NCI-H1417 treated with DMSO at 0.1 percent for 48 hours (cell line): ENCODE measurements at places on chromosomes 16 and 17.

DNA sequence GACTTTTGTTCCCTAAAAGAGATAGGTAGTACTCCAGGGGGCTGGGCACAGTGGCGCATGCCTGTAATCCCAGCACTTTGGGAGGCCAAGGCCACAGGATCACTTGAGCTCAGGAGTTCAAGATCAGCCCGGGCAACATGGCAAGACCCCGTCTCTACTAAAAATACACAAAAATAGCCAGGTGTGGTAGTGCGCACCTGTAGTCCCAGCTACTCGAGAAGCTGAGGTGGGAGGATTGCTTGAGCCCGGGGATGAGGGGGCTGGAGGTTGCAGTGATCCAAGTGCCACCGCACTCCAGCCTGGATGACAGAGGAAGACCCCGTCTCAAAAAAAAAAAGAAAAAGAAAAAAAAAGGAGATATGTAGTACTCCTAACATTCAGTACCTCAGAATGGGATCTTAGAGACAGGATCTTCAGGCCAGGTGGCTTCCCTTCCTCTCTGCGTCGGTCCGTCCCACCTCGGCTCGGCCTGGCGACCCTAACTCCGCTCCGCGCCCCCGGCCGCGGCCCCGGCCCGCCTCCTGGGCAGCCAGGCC is 89.6 kb downstream of the CDC27 start:
- DNase-seq = no peak

DNA sequence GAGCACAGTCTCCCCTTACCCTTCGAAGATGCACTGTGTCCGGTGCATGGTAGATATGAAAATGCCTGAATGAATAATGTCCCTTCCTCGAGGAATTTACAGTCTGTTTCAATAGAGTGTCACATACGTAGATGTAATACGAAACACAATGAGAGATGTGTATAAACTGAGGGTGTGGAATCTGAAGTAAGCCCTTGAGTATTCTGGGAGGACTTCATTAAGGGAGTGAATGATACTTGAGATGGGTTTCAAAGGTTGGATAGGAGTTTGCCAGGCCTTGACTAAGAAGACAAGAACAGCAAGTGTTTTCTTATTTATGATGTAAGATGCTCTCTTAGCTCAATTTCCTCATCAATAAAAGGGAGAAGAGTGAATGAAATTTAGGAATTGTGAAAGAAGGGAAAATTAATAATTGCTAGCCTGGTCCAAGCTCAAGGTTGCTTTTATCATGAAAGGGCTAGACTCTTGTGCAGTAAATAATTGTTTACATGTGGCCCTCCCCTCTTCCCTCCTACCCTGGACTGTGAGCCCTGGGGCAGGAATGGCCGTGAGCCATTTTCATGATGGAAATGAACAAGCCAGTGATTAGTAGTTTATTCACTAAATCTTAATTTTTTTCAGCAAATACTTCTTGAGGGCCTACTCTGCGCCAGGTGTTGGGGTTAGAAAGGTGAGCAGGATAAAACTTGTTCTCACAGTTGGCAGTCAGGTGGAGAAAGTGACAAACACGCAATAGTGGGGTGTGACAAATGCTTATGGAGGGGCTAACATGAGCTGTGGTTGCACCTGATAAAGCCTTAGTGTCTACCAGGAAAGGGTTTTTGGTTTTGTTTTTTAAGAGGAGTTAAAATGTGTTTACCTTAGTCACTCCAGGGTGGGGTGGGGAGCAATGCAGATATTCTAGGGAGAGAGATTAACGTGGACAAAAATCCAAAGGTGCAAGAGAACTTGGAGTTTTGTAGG is 1.6 kb downstream of the KIF22 start:
- DNase-seq = no peak

- DNase-seq = no peak
Observed at GRCh38 chr17:34607917-34608316, 28.5 kb downstream of the TMEM132E start.

- DNase-seq = no peak
Observed at GRCh38 chr17:41144846-41145245, 4.5 kb upstream of the KRTAP4-6 start.

GRCh38 chr17:50184611-50185398 is 16.6 kb downstream of the COL1A1 start:
- DNase-seq = no peak

- no peak for DNase-seq
Observed at GRCh38 chr17:32878211-32878610, 1.3 kb upstream of the MYO1D start.

GRCh38 chr17:47698749-47699535 is 5.0 kb downstream of the TBKBP1 start:
- no peak for DNase-seq

GRCh38 chr17:28320215-28321061 is 1.4 kb downstream of the TMEM97 start:
- no peak for DNase-seq

DNA sequence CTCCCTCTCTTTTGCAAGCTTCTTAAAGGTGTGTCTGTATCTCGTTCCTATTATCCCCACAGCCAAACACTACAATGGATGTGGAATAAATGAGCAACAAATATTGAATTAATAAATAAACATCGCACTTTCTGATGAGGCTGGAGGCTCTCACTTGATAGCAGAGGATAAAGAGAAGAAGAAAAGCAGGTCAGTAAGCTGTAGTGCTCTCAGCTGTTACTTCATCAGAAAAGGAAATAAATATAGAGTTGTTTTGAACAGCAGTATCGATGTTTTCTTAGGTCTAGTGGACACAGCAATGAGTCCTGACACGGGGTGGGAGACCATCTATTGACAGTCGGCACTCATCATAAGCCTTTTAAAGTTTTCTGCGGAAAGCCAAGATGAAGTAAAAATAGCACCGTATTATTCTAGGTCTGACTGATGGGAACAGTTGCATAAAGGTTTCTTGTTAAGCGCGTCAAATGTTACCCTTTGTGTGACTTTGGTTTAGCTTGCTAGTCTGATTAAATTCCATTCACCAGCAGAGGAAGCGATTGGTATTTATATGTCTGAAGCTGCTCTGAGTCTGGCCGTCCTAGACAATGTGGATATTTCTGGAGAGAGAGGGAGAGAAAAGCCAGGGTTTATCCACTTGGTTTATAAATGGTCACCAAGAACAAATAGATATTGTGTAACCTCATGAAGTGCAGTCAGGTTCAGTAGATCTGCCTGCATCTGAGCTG is 646.1 kb downstream of the CDH11 start:
- DNase-seq = no peak

- DNase-seq = no peak
Observed at GRCh38 chr17:50825188-50825587, 10.2 kb upstream of the WFIKKN2 start.

DNA sequence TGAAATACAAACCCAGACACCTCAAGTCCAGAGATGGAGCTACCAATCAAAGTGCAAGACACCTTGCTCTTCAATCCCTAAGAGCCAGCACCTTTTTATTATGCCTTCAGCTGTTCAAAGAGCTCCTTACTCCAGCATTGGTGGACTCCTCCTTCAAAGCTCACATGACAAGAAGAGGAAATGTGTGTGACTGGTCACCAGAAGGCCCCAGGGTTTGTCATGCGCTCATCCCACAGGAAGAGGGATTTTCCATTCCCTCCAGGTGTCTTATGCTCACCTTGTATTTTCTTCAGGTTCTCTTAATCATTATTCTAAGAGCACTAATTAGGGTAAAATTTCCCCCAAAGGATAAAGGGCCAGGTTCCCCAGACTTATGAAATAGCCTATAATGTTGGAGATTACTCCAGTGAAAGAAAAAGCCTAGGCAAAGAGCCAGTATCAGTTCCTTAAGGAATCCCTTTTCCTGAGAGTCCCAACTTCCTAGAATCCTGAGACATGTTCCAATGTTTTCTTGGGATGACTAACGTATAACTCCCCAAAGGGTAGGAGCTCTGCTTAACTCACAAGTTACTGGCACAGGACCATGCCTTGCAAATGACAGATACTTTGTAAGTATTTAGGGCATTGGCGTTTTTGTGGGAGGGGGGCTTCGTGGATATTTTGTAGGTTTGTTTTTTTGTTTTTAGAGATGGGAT is 56.9 kb upstream of the SOX9 start:
- no peak for DNase-seq

DNA sequence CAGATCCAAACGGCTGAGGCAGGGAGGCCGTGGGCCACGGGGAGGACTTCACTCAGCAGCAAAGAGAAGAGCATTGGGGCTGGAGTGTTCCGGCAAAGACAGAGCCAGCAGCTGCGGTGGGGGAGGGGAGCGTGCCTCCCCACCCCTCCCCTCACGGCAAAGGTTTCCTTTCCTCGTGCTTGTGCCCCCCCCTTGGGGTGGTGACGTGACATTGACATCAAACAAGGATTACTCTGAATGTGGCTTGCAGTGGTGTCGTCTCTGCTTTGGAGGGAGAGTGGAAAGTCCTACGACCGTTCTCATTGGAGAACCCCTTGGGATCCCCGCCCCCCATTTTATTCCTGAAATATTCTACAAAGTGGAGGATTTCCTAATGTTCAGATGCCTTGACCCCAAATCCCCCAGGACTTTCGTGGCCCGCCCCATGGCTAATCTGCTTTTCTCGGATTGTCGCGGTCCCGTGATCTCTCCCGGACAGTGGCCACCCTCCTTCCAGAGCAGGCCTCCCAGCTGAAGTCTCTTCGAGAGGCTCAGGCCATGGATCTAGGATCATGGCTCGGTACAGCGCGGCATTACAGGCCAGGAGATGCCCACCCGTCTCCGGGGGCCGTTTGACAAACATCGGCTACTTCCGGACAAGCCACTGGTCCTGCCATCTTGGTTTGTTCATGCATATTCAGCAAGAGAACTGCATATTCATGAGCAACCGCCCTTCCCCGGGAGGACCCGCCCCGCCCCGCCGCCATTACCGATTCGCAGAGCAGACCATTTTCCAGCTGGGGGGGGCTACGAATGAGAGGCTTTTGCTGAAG is 705 bp upstream of the POLR2A start:
- peak; percentile 87 for DNase-seq

GRCh38 chr17:18950944-18951905 is 740 bp upstream of the SLC5A10 start:
- DNase-seq = no peak

- no peak for DNase-seq
Observed at GRCh38 chr17:65362826-65363225, 198.6 kb downstream of the AXIN2 start.

DNA sequence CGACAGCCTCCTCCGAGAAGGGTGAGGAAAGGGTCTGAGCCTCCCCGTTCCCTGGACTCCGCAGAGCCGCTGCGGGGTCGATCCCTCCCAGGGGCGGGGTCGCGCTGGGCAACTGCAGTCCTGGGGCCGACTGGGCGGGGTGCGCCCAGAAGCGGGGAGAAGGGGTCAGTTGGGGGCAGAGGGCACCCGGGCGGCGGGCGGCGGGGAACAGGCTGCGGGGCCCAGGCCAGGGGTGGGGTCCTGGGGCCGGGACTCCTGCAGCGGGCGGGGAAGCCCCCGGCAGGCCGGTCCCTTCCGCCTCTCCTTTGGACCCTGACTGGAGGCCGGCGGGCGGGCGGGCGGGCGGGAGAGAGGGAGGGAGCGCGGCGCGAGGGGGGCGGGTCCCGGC is 352 bp downstream of the GGNBP2 start:
- no peak for DNase-seq

DNA sequence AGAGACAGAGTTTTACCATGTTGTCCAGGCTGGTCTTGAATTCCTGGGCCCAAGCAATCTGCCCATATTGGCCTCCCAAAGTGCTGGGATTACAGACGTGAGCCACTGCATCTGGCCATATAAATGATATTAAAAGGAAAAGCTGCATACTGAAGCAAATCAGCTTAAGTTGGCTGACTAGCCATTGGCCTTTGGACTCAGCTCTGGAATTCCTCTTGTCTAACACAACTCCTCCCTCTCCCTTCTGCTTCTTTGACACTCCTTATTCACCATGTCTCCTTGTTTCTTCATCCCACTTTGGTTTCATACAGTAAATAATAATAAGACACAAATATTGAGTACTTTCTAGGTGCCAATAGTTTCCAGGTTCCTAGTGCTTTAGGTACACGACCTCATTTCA is 7.5 kb downstream of the KRT12 start:
- DNase-seq = no peak

GRCh38 chr16:16108759-16109158 is 114.5 kb downstream of the ABCC6 start:
- DNase-seq = no peak

- no peak for DNase-seq
Observed at GRCh38 chr17:40311575-40311974, 2.6 kb downstream of the RARA start.

DNA sequence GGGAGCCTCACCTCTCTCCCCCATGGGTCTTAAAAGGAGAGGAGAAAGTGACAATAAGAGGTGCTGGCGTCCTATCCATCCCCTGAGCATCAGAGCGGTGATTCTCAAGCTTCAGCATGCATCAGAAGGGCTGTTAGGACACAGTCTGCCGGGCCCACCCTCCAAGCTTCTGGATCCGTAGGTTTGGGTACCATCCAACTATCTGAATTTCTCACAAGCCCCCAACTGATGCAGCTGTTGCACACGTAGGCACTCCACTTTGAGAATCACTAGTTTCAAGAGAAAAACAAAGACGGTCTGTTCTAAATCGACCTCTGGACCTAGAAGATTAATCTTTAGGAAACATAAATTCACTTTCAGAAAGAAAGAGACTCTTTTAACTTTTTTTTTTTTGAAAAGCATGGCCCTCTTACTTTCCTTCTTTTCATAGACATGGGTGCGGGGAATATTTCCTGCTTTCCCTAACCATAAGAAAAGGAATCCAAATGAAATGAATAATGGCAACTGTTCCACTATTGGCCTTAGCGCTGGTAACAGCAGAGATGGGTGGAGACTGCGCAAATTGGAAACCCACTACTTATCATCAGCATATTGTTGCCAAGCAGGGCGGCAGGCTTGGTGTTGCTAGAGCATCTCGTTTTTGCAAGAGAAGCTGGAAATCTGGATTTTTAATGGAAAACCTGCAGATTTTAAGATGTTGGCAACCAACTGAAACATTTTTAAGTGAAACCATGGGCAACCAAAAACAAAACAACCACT is 144.4 kb downstream of the GAS7 start:
- DNase-seq = no peak

GRCh38 chr16:85394456-85395206 is 218.5 kb upstream of the GSE1 start:
- no peak for DNase-seq

GRCh38 chr17:81840826-81841778 is 6.3 kb upstream of the PPP1R27 start:
- DNase-seq = no peak

DNA sequence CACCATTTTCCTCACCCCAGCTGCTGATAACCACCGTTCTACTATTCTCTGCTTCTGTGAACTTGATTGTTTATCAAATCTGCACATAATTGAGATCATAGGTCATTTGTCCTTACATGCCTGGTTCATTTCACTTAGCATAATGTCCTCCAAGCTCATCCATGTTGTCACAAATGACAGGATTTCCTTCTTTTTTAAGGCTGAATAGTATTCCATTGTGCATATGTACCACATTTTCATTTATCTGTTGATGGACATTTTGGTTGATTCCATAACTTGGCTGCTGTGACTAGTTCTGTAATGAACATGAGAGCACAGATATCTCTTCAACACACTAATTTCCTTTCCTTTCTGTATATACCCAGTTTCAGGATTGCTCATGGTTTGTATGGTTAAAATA is 225.3 kb upstream of the TBX2 start:
- no peak for DNase-seq

- DNase-seq = no peak
Observed at GRCh38 chr16:70563636-70564035, 40.0 kb downstream of the SF3B3 start.

- no peak for DNase-seq
Observed at GRCh38 chr17:51121620-51122472, 1.2 kb upstream of the SPAG9 start.

GRCh38 chr16:48592839-48593429 is 17.0 kb downstream of the N4BP1 start:
- DNase-seq = no peak

- peak; percentile 58 for DNase-seq
Observed at GRCh38 chr17:77555741-77556291, 402.7 kb upstream of the TNRC6C start.
